Upper lobe of right lung (tissue), 1 donor: ENCODE measurements at places on chromosomes 7 and 10.

- DNase-seq: no peak
These were observed 39.4 kb upstream of the DLX5 start for GRCh38 chr7:97064020-97064419.

- DNase-seq: no peak
These were observed 126.5 kb downstream of the GFRA1 start for GRCh38 chr10:116146372-116147140.

DNA sequence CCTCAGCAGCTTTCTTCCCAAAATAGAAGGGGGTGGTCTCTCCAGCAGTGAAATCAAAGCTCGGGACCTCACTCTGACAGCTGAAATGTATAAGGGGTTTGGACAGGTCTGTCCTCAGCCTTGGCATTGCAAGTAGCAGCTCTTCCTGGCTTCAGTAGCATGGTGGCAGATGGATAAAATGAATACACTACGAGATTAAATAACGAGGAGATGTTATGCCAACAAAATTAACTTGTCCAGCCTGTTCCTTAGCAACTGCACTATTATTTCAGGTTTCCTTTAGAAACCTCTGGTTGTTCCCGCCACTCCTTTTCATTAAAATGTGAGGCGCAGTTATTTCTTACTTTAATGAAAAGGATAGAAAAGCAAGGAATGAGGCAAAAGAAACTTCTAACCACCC is 24.9 kb downstream of the PRLHR start:
- no peak for DNase-seq

DNA sequence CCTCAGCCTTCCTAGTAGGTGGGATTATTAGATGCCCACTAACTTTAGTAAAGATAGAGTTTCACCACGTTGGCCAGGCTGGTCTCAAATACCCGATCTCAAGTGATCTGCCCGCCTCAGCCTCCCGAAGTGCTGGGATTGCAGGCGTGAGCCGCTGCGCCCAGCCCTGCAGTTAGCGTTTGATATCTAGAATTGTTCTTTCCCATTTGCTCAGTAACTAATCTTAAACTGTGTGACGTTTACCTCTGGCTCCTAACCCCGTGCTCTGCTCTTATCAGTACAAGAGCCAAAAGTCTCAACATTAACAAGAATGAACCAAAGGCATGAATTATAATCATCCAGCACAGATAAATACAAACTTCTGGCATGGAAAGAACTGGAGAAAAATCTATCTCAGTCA is 47.4 kb downstream of the IGF2BP3 start:
- DNase-seq: no peak

DNA sequence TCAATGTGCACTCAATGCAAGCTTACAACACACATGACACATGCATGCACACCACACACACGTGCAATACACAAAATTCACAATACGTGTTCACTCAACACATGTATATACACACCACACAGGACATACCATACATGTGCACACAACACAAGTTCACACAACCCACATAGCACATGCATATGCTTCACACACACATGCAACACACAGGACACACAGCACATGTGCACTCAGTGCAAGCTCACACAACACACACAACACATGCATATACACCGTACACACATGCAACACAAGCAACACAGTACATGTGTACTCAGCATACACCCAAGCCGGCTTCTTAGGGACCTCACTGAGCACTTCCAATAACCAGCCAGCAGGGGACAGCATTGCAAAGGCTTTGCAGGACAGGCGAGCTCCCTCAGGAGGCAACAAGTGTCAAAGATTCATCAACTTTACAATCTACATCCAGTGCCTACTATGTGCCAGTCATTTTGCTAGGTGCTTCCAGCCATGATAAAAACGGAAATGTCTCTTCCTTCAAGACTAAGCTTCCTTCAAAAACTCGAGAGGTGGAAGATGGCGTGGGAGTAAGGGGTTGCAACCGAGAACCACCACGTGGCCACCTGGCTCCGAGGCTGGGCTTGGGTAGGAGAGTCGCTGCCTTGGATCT is 61.1 kb downstream of the JCAD start:
- peak; percentile 75 for DNase-seq

DNA sequence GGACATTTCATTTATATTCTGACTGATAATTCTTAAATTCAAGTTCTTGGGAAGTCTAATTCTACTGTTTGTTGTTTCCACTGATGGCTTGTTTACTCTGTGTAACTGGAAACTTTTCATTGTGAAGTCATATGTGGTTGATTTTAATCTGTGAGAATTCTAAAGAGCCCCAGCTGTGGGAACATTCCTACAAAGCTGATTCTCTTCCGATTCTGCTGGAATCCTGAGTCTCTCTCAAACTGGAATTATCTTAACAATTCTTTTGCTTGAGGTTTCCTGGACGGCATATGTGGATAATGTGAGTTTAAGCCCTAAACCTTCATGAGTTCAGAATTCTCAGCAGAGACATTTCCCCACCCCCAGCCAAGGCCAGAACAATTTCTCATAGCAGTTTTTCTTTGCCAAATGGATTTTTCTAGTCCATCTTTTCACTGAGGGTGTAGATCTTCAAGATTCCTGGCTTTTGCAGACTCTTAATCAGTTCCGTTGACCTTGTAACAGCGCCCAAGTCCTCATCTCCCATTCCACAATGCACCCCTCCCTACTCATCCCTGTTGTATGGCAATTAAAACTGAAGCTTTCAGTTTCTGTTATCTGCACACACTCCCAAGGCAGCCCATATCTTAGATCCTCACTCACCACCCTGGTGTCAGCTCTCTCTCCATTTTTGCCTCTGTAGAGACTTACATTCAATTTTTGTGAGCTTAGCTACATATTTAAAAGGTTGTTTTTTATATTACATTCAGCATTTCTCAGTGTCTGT is 37.6 kb downstream of the GRM8 start:
- no peak for DNase-seq

- DNase-seq: no peak
These were observed 90.9 kb downstream of the NEUROD6 start for GRCh38 chr7:31249671-31250070.

DNA sequence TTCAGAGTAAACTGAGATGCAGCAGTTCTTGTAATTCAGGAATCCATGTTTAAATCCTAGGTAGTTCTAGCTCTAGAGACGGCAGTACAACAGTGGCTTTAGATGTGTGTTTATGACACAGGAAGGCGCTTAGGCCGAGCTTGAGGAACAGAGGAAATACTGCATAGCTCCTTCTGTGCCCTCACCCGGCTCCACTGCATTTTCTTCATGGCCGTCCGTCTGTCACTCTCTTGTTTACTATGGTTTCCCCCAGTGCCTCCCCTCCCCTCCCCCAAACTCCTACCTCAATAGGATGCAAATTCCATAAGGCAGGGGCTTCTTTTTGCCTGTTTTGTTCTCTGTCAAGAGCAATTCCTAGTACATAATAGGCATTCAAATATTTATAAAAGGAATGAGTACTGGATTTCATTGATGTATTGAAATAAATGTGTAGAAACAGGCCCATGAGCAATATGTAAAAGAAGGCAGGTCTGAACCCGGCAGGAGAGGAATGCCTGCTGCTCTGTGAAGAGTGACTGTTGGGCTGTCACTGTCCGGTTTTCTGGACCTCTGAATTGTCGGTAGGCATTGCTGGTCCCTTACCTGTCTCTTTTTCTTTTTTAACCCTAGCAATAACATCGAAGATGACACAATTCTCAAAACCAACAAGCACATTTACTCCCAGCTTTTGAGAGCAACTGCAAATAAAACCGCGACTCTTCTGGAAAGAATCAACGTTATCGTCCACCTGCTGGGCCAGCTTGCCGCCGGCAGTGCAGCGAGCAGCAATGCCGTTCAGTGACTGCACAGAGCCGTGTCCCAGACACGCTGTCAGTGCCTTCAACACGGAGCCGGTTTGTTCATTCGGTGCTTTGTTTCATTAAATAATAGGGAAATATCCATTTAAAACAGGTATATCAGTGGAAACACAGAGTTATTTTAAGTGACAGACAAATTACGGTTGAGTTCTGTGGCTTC is 12.7 kb downstream of the MMP21 start:
- no peak for DNase-seq

DNA sequence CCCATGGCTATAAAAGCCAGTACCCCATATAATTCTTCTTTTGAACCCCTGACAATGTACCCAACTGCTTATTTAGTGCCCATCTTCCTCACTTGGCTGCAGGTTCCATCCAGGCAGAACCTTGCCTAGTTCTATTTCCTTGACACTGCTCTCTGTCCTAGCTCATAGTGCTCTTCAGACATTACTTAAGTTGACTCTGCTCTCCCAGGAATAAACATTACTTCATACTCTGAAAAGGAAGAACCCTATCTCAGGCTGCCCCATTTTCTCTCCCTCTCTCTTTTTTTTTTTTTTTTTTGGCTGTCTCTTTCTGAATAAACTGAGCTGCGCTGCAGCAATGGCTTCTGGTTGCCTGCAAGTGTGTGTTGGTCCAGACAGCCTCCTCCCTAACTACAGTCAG is 21.0 kb downstream of the ACTA2 start:
- no peak for DNase-seq

- no peak for DNase-seq
These were observed 2.4 kb downstream of the CH25H start for GRCh38 chr10:89204621-89205185.
